ENCODE measurements at places on chromosomes 7 and 10.

DNA sequence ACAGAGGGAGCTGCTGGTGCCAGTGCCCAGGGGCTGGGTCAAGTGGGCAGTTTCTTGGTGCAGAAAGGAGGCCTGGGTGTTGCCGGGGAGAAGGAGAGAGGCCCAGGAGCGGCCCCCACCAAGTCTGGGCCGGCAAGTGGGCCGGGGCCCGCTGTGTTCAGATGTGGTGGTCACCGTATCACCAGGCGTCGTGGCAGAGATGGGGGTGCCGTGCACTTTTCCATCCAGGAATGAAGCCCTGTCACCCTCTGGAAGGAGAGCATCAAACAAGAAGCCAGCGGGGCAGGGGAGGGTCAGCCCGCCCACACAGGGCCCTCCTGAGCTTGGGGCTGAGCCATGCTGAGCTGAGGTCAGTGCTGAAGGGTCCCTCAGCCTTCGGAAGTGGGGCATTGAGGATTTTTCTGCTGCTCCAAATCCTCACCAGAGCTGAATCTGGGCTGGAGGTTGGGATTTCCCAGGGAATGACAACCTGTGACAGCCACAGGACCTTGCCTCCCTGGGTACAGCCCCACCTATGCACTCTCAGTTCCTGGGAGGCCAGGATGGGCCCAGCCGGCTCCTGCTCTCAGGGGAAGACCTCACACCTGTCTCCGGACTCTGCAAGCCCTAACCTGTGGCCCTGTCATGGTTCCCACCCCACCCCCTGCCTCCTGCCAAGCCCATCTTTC lies 27.9 kb upstream of the INPP5A start:
- no peak for DNase-seq

- DNase-seq, result peak; percentile 75
Observed at GRCh38 chr10:102769375-102770107, 25.8 kb downstream of the WBP1L start.

DNA sequence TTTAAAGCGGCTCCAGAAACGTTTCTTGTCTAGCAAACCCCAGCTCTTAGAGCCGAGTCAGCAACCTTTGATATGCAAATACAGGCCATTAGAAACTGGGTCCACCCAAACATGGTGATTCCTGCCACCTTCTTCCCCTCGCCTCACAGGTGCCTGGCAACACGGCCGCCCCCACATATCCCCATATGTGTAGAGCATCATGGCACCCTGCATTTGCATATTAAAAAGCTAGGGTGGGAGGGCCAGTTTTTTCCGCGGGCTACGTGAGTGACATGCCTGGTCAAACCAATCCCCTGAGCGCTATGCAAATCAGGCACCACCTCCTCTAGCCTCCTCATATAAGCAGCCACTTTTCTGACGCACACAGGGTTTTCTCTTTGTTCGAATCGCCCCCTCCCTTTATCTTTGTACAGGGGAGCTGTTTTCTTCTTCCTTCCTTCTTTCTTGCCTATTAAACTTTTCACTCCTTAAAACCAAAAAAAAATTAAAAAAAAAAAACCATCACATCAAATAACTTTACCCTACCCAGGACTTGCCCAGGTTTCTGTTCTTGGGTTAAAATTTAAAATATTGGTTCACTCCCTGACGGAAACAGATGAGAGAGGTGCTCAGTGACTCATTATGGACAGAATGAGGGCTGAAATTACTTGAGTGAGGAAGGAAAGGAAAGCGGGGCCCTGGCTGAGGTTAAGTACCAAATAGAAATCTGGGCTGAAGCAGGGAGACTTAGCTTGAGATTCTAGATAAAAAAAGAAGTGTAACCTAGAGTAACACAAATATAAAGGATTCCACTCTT lies 59.8 kb downstream of the COA1 start:
- DNase-seq, result no peak

DNA sequence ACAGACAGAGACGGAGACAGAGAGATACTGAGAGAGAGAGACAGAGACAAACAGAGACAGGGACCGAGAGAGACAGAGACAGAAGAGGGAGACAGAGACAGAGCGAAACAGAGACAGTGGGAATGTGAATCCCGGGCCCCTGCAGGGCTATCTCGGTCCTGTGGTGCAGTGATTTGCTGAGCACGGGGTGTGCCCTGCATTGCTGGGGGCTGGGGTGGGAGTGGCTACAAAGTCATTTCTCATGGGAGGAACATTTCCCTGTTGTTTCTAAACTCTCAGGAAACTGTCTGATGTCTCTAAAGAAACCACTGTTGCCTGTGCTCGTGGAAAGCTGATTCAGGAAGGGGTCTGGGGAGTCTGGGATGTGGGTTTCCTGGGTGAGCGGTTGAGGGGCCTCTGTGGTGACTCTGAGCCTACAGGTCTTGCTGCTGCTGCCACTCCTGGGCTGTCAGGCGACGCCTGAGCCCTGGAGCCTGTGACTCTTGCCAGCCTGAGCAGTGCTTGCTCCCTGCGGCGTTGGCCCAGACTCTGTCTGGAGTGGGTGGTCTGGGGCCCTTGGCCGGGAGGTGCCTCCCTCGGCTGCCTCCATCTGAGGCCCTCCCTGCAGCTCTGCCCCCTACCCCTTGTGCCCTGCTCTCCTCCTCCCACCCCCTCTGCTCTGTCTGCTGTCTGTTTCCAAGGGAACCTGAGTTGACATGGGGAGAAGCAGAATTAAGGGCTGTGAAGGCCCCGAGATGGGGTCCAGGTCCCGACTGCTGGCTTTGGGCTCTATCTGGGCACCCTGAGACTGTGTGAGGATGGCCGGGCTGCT lies 292.0 kb downstream of the WDR37 start:
- no peak for DNase-seq

- DNase-seq, result peak; percentile 79
Observed at GRCh38 chr10:24617771-24618396, 105.8 kb downstream of the ARHGAP21 start.

DNA sequence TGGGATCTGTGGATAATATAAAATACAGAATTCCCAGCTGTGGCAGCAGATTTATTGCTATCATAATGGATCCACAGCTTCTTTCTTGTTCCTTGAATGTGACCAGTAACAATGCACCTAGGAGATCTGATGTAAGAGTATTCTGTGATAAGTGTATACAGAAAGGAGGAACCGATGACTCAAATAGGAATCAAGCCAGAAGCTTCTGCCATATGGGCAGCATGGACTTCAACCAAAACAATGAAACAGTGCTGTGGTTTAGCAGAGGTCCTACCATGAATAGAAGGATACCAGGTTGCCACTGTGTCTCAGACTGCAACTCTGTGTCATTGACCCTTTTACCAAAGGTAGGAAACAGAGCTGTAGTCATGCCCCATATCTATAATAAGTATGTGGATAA lies 81.8 kb downstream of the PTPRZ1 start:
- DNase-seq, result no peak

- no peak for DNase-seq
Observed at GRCh38 chr10:64156166-64156565, 635.0 kb downstream of the REEP3 start.

GRCh38 chr7:152462995-152463708 lies 27.3 kb upstream of the KMT2C start:
- DNase-seq, result peak; percentile 27

- no peak for DNase-seq
Observed at GRCh38 chr10:61825001-61825400, 76.5 kb upstream of the ARID5B start.
